SK-N-SH treated with all-trans-retinoic acid at 6 μM for 48 hours (cell line): ENCODE measurements at places on chromosomes 7 and 10.

- ATAC-seq: peak; percentile 90
Observed at GRCh38 chr10:50605269-50605950, 18.3 kb downstream of the SGMS1 start.

- peak; percentile 45; the same call in 1 of the 3 replicates for ATAC-seq
Observed at GRCh38 chr10:48364659-48365405, 58.4 kb downstream of the MAPK8 start.

DNA sequence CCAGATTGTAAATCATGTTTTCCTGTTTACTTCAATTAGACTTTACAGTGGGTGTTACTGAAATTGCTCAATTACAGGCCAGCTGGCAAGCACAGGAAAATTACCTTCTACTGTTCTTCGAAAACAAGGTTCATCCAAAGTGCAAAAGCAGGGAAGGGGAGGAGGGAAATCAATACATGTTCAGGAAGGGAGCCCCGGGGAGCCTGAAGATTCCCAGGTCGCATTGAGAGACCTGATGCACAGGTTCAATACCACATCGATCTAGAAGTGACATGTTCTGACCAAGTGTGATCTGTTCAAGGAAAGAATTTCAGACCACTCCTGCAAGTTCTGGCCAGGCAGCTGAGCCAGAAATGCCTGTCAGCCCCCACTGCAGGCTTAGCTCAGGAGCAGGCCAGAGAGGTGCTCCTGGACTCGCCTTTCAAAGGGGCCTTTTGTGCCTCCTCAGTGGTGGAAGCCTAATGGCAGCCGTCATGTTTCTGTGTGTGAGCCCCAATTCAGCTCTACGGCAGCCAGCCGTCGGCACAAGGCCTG, 35.9 kb downstream of the FAM53B start:
- peak; percentile 14; the same call in 1 of the 3 replicates for ATAC-seq

DNA sequence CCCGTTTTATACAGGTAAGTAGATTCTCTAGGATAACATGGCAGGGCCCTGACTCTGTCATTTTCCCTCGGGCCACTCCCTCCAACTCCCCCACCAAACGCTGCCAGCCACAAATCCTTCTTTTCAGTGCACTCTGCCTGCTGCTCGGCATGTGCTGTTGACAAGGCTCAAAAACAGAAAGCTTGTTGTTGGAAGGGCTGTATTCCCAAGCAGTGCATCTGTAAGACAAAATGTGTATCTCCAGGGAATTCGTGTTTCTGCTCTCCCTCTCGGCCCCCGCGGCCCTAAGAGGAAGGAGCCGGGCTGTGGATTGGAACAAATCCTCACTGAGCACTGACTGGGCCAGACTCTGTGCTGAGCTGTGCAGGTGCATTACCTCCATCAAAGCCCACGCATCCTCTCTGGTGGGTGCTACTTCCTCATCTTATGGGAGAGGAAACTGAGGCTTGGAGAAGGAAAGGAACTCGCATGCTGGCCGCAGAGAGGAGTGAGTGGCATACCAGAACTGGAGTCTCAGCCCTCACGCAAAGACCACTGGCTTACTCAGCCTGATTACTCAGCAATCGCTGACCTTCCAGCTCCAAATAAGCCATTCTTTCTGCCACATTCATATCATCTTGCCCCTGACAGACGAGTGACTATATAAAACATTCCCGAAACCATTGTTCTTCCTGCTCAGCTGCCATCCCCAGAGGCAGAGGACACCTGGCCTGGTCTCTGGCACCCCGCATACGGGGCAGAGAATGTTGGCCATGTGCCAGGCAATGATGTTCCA, 33.5 kb upstream of the ENO4 start:
- ATAC-seq: no peak

GRCh38 chr7:55946545-55946944, 5.1 kb upstream of the MRPS17 start:
- ATAC-seq: no peak

DNA sequence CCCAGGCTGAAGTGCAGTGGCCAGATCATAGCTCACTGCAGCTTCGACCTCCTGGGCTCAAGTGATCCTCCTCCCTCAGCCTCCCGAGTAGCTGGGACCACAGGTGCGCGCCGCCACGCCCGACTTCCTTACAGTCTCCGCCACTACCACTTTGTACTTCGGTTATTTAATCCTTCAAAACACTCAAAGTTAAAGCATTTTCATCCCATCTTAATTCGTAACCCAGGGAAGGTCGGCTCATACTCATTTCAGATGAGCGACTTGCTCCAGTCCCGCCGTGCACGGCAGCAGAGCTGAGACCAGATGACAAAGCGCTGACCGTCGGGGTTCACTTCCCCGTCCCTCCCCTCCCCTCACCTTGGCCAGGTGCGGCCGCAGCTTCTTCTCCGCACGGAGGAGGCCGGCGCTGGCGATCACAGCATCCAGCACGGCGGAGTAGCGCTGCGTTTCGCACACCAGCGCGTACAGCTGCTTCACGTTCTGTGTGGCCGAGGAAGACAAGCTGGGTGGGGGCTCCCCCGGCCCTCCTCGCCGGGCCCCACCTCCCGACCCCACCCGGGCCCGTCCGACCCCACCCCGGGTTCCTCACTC, 457 bp downstream of the NSUN5 start:
- peak; percentile 80 for ATAC-seq
